Muscle of arm (tissue), 14 donors: ENCODE measurements at places on chromosomes 7 and 10.

DNA sequence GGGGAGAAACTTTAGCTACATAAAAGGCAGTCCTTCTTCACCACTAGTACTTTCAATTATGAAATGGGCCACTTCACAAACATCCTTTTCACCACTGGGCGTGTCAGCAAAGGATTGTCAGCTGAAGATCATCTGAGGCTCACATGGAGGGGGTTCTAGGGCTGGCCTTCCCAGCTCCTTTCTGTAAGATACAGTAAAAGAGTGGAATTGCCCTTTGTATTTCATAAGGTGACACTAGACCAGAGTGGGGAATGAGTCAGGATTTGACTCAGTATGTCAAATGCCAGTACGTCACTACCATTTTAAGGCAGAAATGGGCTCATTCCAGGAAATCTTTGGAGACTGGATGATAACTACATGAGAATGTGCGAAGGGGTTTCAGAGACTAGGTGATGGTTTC is 21.2 kb upstream of the BLOC1S2 start:
- DNase-seq = no peak

- no peak for DNase-seq
Measured at GRCh38 chr10:92080244-92080643, 156.7 kb downstream of the BTAF1 start.

DNA sequence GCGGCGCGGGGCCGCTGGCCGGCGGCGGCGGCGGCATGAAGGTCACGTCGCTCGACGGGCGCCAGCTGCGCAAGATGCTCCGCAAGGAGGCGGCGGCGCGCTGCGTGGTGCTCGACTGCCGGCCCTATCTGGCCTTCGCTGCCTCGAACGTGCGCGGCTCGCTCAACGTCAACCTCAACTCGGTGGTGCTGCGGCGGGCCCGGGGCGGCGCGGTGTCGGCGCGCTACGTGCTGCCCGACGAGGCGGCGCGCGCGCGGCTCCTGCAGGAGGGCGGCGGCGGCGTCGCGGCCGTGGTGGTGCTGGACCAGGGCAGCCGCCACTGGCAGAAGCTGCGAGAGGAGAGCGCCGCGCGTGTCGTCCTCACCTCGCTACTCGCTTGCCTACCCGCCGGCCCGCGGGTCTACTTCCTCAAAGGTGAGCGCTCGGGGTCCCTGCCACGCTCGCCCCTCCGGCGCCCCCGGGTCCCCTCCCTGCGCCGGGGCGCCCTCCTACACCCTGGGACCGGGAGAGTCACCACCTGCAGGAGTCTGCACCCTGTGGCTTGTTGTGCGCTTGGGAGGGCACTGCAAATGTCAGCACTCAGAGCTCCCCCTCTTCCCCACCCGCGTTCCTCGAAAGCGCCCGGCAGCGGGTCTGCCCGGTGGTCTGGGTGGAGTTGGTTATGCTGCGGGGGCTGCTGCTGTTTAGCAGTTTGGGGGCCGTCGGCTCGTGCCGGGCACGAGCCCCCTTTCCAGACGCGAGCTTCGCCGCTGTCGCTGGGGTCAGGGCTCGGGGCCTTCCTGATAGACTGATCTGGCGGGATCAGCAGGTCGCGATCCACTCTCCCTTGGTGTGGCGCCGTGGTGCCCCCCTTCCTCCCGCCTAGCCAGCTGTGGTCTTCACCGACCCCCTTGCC is 627 bp downstream of the DUSP5 start:
- no peak for DNase-seq

DNA sequence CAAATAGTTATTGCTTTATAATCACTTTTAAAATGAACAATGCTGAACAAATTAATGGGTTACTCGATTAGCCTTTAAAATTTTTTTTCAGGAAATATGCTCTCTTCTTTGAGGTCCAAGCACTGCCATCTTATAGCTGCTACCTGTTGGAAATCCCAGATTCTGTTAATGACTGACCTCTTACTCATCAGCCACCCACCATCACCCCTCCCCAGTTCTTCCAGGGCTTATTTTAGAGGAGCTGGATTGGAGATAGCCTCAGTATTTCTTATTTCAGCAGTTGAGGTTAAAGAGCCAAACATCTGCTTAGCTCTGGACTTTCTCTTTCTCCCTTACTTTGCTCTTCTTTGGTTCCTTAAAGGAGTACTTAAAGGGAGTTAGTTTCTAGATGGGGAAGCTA is 420.0 kb downstream of the EXOC4 start:
- DNase-seq = no peak

- no peak for DNase-seq
Measured at GRCh38 chr7:9657257-9657656, 1223.8 kb downstream of the NXPH1 start.
